ENCODE measurements at places on chromosomes 12 and 14.

- DNase-seq = no peak
These were observed 8.4 kb downstream of the RNU4-2 start for GRCh38 chr12:120283318-120283717.

GRCh38 chr14:67440513-67440912, 28.5 kb upstream of the PLEK2 start:
- no peak for DNase-seq

DNA sequence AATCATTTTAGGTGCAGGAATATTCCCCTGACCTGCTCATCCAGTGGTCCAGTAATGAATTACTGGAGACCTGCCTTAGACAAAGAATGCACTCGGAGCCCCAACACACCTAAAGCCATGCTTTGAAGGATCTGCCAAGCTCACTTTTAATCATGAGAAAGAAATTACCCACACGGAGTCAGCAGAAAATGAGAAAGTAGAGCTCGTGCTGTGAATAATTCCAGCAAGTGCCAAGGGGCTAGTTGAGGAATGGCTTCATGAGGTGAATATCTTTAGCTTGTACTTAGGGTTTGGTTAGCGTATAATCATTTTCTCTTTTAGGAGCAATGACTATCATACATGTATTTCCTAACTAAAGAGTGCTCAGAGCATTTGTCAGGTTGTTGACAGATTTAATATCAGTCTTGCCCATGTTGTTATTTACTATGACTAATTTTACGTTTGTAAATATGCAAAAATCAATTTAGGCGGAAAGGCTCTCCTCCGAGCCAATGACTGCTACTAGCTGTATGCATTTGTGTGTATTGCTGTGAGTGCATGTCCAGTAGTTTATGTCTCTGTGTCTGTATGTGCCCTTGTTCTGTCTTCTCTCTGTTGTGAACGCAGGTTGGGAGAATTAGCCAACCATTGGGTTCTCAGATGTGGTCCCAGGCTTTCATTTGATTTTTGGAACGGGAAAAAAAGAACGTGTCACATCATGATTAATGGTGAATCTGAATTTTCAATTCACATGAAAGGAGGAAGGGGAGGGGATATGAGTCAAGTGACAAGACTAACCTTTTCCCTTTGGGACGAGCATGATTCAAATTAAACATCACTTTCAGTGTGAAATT, 98.4 kb downstream of the RMST start:
- no peak for DNase-seq

- DNase-seq = no peak
These were observed 19.0 kb upstream of the TCL1B start for GRCh38 chr14:95667249-95667693.

GRCh38 chr12:22334410-22335100, at the start of gene ST8SIA1:
ST8SIA1 (minus strand) TSS chr12:22334707; CDS start chr12:22334232, 475 bp downstream.
- no peak for DNase-seq

DNA sequence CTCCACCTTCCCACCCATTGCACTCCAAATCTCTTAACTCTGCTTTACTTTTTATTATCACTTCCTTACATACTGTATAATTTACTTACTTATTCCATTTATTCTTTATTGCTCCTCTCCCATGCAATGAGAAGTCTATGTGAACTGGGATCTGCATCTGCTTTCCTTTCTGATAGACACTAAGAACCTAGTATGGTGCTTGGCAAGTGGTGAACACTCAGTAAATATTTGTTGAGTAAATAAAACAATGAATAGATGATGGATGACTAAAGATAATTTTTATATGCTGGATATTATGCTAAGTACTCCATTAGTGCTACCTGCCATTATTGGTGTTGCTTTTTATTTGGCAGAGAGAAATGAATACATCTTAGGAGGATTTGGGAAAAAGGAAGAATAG, 151.0 kb downstream of the TPH2 start:
- no peak for DNase-seq

DNA sequence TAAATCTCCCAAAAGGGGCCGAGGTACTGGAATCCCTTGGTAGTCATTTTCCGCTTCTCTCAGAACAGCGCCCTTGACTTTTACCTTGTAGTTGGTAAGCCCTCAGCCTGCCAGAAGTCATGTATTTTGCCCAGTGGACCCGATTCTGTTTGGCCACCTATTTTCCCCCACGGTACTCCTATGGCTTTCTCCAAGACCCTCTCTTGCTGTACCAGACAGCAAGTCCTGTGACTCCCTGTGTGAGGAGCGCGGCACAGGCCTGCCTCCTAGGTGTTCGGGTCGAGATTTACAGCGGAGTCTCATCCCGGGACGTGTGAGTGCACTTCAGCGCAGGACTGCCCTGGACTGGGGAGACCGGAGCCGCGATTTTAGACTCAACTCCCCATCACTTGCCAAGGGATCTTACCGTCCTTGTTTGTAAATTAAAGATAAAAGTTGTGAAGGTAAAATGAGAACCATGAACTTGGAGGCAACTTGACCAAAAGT, 1.1 kb upstream of the MBD6 start:
- DNase-seq = no peak

DNA sequence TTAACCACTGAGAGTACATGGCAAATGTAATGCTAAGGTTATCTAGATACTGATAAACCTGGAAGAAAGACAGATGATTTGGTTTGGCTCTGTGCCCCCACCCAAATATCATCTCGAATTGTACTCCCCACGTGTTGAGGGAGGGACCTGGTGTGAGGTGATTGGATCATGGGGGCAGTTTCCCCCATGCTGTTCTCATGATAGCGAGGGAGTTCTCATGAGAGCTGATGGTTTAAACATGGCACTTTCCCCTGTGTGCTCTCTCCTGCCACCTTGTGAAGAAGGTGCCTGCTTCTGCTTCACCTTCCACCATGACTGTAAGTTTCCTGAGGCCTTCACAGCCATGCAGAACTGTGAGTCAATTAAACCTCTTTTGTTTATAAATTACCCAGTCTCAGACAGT, 14.2 kb downstream of the NOXRED1 start:
- DNase-seq = no peak

DNA sequence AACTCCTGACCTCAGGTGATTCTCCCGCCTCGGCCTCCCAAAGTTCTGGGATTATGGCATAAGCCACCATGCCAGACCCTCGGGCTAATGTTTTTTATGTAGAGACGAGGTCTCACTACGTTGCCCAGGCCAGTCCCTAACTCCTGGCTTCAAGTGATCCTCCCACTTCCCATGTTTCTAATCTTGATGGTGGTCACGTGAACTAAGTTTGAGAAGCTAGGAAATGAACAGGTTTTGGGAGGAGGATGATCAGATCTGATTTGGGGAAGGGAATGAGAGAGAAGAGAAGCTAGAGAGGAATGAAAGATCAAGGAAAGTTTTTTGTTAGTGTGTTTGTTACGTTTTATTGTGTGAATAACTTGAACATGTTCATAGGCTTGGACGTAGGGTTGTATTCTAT, 17.2 kb upstream of the SINHCAF start:
- DNase-seq = no peak

GRCh38 chr14:58912799-58913432, 275.2 kb downstream of the DACT1 start:
- DNase-seq = no peak

GRCh38 chr12:116637589-116638150, 78.5 kb downstream of the MAP1LC3B2 start:
- DNase-seq = peak; percentile 94

DNA sequence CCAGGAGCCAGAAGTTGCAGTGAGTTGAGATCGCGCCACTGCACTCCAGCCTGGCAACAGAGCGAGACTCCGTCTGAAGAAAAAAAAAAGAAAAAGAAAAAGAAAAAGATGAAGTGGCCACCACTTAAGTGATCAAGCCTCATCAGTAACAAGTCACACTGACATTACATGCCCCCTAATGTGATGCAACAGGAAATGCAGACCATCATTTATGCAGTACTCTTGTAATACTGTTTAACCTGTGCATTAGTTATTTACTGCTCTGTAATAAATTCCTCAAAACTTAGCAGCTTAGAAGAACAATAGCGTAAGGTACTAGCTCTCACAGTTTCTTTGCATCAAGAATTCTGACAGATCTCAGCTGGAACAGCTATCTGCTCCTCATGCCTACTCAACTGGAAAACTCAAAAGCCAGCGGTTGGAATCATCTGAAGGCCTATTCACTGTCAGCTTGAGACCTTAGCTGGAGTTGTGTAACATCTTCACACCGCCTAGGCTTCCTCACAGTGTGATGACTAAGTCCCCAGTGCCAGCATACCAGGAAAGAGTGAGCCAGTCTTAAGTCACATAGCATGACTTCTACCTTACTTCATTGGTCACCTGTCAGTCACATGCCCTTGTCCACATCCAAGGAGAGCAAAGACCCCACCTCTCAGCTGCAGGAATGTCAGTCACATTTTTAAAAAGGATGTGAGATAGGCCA, 31.5 kb downstream of the EPS8 start:
- DNase-seq = peak; percentile 76

DNA sequence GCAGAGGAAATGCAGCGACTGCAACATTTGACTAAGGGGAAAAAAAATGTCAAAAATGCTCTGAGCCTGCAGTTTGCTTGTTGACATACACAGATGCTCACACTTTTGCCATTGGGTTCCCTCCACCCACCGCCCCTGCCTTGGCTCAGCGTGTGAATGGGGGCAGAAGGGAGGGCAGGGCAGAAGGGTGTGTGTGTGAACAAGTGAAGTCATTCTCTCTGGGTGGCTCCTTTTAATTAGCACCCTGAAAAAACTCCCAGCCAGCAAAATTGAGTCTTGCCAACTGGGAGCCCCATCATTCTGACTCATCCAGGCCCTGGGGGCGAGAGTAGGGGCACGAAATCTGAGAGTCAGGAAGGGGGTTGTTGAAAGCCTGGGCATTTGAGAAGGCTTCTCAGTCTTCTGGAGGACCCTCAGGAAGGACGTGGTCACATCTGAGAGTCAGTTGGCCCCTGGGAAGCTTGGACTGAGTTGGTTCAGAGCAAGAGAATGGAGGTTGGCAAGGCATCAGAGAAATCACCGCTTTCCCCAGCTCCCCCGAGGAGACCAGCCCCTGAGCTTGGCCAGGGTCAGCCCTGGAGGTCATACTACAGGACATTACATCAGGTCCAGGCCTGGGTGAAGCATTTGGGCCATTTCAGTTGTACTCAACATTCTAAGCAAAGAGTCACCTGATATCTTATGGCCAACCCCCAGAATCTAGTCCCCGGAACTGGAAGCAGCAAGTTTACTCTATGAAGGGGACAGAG, 22.7 kb upstream of the KRT78 start:
- peak; percentile 51 for DNase-seq

GRCh38 chr12:81141217-81141616, 63.3 kb downstream of the ACSS3 start:
- no peak for DNase-seq

DNA sequence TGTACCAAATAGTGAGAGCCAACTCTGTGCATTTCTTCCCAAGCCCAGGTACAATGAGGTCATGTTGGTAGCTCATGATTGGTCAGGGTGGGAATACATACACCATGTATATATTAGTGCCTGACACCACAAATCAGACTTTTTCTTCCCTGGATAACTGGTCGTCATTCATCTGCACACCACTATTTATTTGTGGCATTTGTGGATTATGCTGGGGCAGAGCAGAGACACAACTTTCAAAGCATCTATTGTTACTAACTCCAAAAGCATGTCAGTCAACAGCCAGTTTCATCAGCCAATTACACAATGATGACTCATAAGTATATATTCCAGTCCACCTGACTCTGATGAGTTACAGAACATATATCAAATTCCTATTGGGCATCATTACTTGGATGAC, 181.7 kb downstream of the ADAMTS20 start:
- DNase-seq = peak; percentile 1

DNA sequence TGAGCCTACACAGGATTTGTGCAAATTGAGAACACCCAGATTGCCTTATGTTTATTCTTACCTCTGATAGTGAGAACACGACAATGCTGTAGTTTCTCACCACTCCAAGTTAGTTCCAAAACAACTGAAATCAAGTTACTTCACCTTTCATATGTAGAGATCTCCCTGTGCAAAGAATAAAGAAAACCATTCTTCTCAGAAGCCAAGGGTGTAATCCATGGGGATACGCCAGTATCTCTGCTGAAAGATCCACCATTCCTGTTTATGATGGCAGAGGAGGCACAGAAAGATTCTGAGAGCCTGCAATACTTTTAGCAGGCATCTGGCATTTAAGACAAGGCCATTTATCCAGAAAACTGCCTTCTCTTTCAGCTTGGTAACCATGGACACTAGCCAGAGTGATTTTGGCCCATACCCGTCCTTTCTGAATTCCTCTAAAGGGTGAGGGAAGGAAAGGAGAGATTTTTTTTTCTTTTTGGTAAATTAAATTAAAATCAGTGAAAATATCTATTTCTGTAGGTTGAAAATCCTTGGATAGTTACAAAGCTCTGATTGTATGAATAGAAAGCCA, 355.4 kb upstream of the FAR2 start:
- no peak for DNase-seq

GRCh38 chr14:91048265-91048664, 12.2 kb downstream of the RPS6KA5 start:
- DNase-seq = peak; percentile 25

DNA sequence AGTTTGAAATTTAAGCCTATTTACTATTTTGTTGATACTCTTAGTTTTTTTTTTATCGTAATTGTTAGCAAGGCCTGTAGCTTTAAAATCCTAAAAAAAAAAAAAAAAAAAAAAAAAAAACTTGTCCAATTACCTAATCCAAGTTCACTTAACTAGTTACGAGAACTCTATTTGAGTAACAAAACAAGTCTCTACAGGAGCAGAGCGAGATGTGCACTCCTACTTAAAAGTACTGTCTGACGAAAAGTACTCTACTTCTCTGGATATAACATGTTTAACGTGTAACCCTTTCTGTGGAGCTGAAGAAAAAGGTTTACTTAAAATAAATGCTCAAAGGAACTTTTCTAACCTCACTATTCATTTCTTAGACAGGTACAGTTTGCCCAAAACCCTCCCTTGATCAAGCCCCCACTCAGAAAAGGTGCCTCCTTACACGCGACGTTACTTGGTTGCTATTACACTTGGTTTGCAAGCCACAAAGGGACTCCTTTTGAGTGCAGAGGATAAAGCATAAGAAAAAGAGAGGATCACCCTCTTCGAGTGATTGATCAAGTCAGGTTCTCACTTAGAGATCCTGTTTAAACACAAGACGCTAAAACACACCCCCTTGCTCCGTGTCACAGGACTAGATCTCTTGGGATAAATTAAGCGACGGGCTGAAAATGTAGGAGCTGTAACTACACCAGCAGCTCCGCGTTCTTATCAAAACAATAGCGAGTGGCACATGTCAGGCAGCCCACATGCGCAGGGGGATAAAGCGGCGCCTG, 2.2 kb downstream of the BAZ1A start:
- DNase-seq = peak; percentile 39

DNA sequence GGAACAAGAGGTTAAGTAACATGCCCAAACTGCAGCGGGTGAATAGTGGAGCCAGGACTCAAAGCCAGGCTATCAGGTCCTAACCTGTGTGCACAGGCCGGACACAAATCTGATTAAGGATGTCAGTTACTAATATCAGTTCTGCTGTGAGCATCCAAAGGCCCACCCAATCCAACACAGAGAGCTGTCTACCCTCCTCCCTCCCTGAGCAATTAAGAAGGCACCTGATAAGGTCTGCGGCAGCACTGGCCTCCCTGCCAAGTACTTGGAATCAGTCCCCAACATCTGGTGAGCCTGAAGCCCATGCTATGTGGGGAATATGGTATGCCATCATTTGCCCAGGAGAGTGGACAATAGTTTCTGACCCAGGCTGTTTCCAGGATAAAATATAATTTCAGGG, 3.9 kb downstream of the HEBP1 start:
- DNase-seq = no peak

- DNase-seq = no peak
These were observed 24.4 kb downstream of the DHRS2 start for GRCh38 chr14:23660290-23661226.

GRCh38 chr12:22577667-22578066, 33.3 kb upstream of the C2CD5 start:
- DNase-seq = no peak

Data from suppressor macrophage treated with lipopolysaccharide for 4 hours (primary cell).